Fibroblast of lung (primary cell): ENCODE measurements at places on chromosomes 6 and 20. TPM values are rescaled to one million over a fixed set of nuclear protein-coding genes. Genes with fewer than 3 reads are reported as not detected.

DNA sequence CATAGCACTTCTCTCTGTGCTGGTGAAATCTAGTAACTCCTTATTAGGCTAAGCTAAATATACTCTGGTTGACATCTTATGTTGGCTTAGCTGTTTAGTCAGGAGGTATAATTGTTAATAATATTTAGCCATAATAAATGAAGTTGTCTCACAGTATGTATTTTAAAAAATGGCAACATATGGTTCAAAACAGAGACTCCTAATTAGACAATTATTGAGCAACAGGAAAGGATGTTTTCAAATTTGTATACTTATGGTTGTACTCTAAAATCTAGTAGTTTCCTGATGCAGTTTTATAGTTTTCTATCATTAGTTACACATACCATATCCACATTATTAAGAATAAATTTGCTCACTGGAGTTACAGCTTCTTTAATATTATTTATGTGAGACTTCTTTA, 150.2 kb downstream of the BCKDHB start:
- H3K4me3 ChIP-seq, result no peak overlapping the region
- no peaks in the 10 kb centered on the region for H3K36me3 ChIP-seq
- no peaks in the 10 kb centered on the region for H3K4me1 ChIP-seq
- H3K27ac ChIP-seq, result no peak overlapping the region
- no peaks in the 10 kb centered on the region for H3K27me3 ChIP-seq

Gene ACSS1
- total RNA-seq, result 1.3 and 3.9 TPM in 2 replicates

Gene HS3ST5
- under 0.01 TPM in 1 of 2 replicates, not detected in the other for total RNA-seq

GRCh38 chr6:30349421-30350177, 4.6 kb downstream of the RPP21 start:
- no peaks in the 10 kb centered on the region for H3K36me3 ChIP-seq
- H3K4me1 ChIP-seq, result no peaks in the 10 kb centered on the region
- peaks cover 2% of the 10 kb centered on the region for H3K27me3 ChIP-seq
- DNase-seq, result no peak
- no peak overlapping the region for H3K27ac ChIP-seq
